IMR-90 (cell line): ENCODE measurements at places on chromosomes 3 and 15. TPM values are rescaled to one million over a fixed set of nuclear protein-coding genes. Genes with fewer than 3 reads are reported as not detected.

- no peaks in the 10 kb centered on the region for H3K36me3 ChIP-seq
- H3K27me3 ChIP-seq: no peaks in the 10 kb centered on the region
- DNase-seq: no peak
- H3K4me3 ChIP-seq: no peak overlapping the region
- H3K27ac ChIP-seq: no peak overlapping the region
- no peaks in the 10 kb centered on the region for H3K4me1 ChIP-seq
These were observed 354.5 kb downstream of the WDR72 start for GRCh38 chr15:53404930-53405493.

Gene CSPG4
- 28.4 and 35.6 TPM in 2 replicates for polyA plus RNA-seq

- no peaks in the 10 kb centered on the region for H3K27me3 ChIP-seq
- no peaks in the 10 kb centered on the region for H3K36me3 ChIP-seq
- no peak for DNase-seq
- H3K27ac ChIP-seq: no peak overlapping the region
These were observed 1517.8 kb downstream of the SI start for GRCh38 chr3:163560459-163560858.

GRCh38 chr3:42814914-42815507 is 5.8 kb downstream of the ACKR2 start:
- H3K36me3 ChIP-seq: no peaks in the 10 kb centered on the region
- H3K27ac ChIP-seq: no peak overlapping the region
- H3K4me1 ChIP-seq: no peaks in the 10 kb centered on the region
- H3K4me3 ChIP-seq: no peak overlapping the region
- no peak for DNase-seq
- H3K27me3 ChIP-seq: peaks cover 18% of the 10 kb centered on the region

GRCh38 chr3:146921693-146922092 is 316.5 kb upstream of the PLSCR5 start:
- no peak for DNase-seq
- H3K27ac ChIP-seq: no peak overlapping the region
- no peaks in the 10 kb centered on the region for H3K4me1 ChIP-seq
- H3K27me3 ChIP-seq: no peaks in the 10 kb centered on the region

DNA sequence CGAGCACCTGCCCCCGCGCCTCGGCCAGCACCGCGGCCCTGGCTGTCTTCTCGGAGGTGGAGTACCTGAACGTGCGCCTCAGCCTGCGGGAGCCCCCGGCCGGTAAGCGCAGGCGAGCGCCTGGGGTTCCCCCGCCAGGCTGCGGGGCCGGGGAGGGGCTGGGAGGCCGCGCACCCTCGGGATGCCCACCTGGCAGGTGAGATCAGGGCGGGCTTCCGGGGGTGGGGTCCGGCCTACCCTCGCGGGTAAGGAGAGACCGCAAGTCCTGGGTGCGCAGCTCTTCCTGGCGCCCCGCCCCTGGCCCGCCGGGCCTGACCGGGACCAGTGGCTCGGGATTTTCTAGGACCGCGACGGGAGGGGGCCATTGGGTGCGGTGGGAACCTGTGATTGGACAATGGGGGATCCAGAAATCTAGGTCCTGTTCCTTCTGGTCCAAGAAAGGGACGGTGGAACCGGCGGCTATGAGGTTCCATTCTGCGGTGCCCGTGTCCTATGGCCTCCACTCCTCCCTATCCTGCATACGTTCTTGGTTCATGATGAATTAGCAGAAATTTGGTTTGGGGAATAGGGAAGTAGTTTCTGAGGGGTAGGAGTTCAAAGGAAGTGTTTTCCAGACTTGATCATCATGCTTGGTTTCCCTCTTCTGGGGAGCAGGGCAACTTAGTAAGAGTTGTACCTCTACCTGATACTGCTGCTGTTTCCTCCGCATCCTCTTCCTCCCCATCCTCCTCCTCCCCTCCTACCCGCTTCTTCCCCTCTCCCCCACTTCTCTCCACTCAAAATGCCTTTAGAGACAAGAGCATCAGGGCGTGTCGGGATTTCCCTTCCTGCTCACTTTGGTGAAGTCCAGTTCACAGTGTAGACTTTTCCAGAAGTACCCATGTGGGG is 808 bp downstream of the ARRDC4 start:
- no peaks in the 10 kb centered on the region for H3K36me3 ChIP-seq
- peak; percentile 4 for DNase-seq
- no peak overlapping the region; the same call in 1 of the 2 replicates for H3K27ac ChIP-seq
- no peaks in the 10 kb centered on the region for H3K27me3 ChIP-seq

DNA sequence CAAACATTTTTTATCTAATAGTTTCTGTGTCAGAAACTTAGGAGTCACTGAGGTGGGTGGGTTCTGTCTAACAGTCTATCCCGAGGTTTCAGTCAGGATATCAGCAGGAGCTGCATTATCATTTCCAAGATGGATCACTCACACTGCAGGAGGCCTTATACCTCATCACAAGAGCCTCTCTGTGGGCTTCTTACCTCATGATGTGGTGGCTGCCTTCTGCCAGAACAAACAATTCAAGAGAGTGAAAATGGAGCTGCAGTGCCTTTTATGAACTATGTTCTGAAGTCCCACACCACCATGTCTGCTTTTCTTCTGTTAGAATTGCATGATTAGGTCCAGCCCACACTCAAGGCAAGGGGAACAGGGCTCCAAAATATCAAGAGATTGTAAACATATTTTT is 27.9 kb downstream of the RFX7 start:
- no peaks in the 10 kb centered on the region for H3K36me3 ChIP-seq
- H3K27ac ChIP-seq: peak overlapping the region; percentile 52; the same call in 1 of the 2 replicates
- peaks cover 2% of the 10 kb centered on the region; the same call in 1 of the 2 replicates for H3K4me1 ChIP-seq

DNA sequence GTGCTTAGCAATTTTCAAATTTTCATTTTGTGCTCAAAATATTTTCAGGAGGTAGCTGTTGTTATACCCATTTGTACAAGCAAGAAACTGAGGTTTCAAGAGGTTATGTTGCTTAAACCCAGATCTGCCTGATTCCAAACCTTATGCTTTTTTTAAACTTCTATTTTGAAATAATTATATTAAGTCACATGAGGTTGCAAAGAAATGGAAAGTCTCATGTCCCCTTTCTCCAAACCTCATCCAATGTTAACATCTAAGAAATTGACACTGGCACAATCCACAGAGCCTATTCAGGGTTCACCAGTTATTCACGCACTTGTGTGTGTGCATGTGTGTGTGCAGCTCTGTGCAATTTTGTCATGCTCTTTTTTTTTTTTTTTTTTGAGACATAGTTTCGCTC is 35.1 kb downstream of the B3GNT5 start:
- H3K4me3 ChIP-seq: no peak overlapping the region
- H3K27me3 ChIP-seq: no peaks in the 10 kb centered on the region
- H3K36me3 ChIP-seq: no peaks in the 10 kb centered on the region
- H3K27ac ChIP-seq: no peak overlapping the region

Gene RLBP1
- not detected in 2 replicates for polyA plus RNA-seq

DNA sequence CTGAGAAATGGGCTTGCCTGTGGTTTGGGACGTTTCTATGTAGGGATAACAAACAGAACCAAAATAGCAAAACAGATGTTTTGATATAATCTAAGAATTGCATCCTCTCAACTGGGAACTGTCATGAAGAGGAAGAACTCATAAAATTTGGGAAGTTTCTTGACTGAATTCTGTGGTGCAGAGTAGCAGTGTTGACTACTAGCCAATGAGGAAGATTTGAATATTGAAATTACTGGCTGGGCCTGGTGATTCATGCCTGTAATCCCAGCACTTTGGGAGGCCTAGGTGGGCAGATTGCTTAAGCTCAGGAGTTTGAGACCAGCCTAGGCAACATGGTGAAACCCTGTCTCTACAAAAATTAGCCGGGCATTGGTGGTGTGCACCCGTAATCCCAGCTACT is 42.2 kb downstream of the ZNF609 start:
- H3K27me3 ChIP-seq: no peaks in the 10 kb centered on the region
- H3K27ac ChIP-seq: peak overlapping the region; percentile 36; the same call in 1 of the 2 replicates
- no peak overlapping the region for H3K4me3 ChIP-seq
- peak; percentile 28 for DNase-seq
- H3K36me3 ChIP-seq: peaks cover 23% of the 10 kb centered on the region
- peaks cover 15% of the 10 kb centered on the region for H3K4me1 ChIP-seq

DNA sequence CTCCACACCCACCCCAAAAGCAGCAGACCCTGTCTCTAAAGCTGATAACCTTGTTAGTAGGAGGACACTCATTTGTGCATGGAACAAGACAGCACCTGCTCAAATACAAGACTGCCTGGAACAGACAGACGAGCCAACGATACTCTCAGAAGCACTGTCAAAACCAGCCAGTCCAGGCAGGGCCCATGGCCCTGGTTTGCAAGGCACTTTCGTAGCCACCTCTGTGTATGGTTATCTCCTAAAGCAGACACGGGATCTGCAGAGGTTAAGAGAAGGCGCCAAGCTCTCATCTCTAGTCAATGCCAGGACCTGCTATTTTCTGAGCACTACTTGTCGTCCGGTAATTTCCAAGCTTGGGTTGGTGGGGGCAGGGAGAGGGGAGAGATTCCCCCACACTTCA is 10.5 kb downstream of the NTRK3 start:
- no peaks in the 10 kb centered on the region for H3K27me3 ChIP-seq
- DNase-seq: no peak
- H3K4me3 ChIP-seq: no peak overlapping the region
- no peaks in the 10 kb centered on the region for H3K4me1 ChIP-seq
- H3K27ac ChIP-seq: no peak overlapping the region

DNA sequence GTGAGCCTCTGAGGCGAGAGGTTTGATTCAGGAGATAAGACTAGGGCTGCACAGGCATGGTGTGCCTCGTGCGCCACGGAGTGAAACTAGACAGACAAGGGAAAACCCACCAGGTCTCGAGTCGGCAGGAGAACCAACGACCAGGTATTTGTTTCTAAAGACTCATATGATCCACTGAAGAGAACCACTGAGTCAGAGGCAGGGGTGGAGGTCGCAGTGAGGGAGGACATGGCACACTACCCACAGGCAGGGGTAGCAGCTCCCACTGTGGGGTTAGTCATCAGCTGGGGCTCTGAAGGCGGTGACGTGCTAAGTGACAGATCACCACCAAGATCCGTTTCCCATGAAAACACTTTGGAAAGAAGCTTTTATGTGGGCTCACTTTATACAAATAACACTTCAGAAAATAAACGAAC is 45.7 kb downstream of the CHSY1 start:
- peak overlapping the region; percentile 76 for H3K27ac ChIP-seq
- peak overlapping the region; percentile 6; the same call in 1 of the 2 replicates for H3K4me3 ChIP-seq
- H3K27me3 ChIP-seq: no peaks in the 10 kb centered on the region
- peak; percentile 95 for DNase-seq

DNA sequence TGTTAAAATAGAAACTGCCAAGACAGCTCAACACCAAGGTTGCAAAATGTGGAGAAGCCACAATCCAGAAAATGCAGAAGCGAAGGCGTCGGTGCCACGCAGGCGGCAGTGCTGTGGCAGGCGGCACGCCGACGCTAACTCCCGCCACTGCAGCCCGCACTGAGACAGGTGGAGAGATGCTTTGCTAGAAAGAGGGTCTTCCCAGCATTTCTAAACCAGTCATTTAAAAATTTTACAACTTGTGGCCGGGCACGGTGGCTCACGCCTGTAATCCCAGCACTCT is 23.2 kb downstream of the CYFIP1 start:
- H3K36me3 ChIP-seq: no peaks in the 10 kb centered on the region; the same call in 1 of the 2 replicates
- no peaks in the 10 kb centered on the region for H3K27me3 ChIP-seq
- H3K4me1 ChIP-seq: peaks cover 16% of the 10 kb centered on the region
- DNase-seq: no peak

DNA sequence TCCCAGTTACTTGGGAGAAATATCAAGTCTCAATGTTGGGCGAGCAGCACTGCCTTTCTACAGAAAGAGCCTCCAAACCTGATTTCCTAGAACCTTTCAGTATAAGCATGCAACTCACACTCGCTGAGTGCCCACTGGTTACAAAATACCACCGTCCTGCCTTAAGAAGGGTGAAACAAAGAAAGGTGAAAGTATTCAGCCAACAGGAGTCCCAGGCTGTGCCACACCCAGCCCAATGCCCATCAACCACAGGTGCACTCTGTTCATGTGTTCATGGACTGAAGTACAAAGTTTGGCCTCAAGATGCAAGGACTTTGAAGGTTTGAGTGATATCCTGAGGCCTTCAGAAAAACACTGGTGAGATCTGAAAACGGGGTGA is 34.0 kb downstream of the IL17RD start:
- no peak for DNase-seq
- H3K27me3 ChIP-seq: peaks cover 9% of the 10 kb centered on the region
- no peaks in the 10 kb centered on the region for H3K4me1 ChIP-seq
- H3K4me3 ChIP-seq: no peak overlapping the region
- H3K36me3 ChIP-seq: no peaks in the 10 kb centered on the region

DNA sequence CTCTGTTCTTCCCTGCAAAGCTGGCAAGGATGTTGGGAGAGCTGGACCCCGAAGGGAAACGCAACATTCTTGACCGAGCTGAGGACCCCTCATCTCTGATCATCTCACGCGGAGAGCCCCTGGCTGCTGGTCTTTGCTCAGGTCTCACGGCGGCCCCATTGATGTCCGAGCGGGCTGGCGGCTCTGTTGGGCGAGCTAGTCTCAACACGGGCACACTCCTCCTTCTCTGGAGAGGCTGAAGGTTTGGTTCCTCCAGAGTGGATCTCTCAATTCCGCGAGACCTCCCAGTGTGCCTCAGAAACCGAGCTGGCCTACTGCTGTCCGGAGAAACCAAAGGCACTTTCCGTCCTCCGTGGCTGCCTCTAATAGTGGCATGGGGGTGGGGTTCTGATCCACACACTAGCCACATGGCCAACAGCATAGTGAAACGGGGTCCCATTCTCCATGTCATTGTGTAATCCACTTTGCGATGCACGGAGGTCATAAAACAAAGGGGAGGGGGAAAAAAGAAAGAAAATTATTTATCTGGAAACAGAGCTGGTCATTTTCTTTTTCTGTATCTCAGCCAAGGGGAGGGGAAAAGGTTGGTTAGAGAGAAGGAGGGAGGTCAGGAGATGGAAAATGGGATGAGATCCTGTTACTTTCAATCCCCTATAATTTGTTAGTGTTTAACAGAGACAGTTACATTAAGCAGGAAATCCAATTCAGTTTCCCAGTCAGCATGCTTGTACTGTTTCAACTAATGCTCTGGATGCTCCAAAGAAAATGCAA is 1.3 kb downstream of the CCDC80 start:
- H3K27ac ChIP-seq: peak overlapping the region; percentile 96
- peaks cover 34% of the 10 kb centered on the region for H3K4me1 ChIP-seq
- H3K27me3 ChIP-seq: no peaks in the 10 kb centered on the region
- H3K4me3 ChIP-seq: peak overlapping the region; percentile 84
- peaks cover 10% of the 10 kb centered on the region for H3K36me3 ChIP-seq

GRCh38 chr3:166900866-166901577 is 479.1 kb downstream of the ZBBX start:
- no peaks in the 10 kb centered on the region for H3K4me1 ChIP-seq
- H3K27ac ChIP-seq: no peak overlapping the region
- H3K4me3 ChIP-seq: no peak overlapping the region
- H3K27me3 ChIP-seq: no peaks in the 10 kb centered on the region

DNA sequence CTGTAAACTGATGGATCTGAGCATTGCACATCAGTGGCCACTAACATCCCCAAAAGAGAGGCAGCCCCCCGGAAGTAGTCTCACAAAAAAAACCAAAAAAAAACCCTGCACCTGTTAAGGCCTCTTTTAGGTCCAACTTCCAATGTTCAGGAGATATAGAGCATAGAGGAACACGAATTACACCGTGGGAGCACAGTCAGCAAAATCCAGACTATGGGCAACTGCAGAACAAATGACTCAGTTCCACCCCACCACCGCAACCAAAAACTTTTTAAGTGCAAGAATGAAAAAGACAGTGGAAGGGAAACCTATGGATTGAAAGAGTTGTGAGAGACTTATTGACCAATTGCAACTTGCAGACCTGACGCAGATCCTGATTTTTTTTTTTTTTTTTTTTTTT is 42.2 kb upstream of the NR2E3 start:
- H3K4me3 ChIP-seq: no peak overlapping the region
- no peaks in the 10 kb centered on the region for H3K27me3 ChIP-seq
- H3K27ac ChIP-seq: no peak overlapping the region
- no peaks in the 10 kb centered on the region for H3K4me1 ChIP-seq
- peaks cover 26% of the 10 kb centered on the region for H3K36me3 ChIP-seq
